ENCODE measurements at places on chromosomes 16 and 17.

- DNase-seq = peak; percentile 89
Measured at GRCh38 chr16:71426069-71426879, 15.6 kb downstream of the TLE7 start.

- DNase-seq = no peak
Measured at GRCh38 chr17:17780922-17781590, 55.7 kb downstream of the SREBF1 start.

- no peak for DNase-seq
Measured at GRCh38 chr17:42774066-42774745, 957 bp downstream of the VPS25 start.

- DNase-seq = no peak
Measured at GRCh38 chr16:12149971-12150370, 173.4 kb downstream of the SNX29 start.

- DNase-seq = no peak
Measured at GRCh38 chr17:12616161-12616560, 49.5 kb upstream of the MYOCD start.

DNA sequence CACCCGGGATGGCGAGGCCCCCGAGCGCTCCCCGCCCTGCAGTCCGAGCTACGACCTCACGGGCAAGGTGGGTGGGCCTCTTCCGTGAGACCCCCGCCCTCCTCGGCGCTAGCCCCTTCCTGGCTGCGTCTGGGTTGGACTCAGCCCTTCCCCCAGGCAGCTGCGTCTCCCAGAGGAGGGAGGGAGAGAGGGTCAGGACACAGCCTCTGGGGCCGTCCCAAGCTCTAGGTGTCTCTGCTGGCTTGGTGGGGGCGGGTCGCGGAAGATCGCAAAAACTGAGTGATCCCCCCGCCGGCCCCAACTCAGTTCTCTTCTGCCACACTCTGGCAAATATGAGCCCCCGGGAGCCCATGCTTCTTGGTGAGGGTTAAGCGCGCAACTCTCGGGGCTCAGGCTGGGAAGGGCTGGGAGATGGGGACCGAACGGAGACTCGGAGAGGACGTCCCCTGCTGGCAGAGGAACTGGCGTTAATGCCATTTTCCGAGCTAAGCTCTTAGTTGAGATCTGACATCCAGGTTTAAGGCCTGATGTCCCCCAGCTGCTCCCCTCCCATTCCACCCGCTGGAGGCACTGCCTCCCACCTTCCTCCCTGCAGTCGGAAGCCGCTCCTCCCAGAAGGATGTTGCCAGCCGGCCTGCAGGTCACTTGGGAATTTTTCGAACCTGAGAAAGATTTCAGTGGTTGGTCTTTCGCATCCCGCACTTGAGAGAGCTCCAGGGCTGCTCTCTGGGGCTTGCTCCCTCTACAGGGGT, 419 bp downstream of the RAB37 start:
- DNase-seq = peak; percentile 56

DNA sequence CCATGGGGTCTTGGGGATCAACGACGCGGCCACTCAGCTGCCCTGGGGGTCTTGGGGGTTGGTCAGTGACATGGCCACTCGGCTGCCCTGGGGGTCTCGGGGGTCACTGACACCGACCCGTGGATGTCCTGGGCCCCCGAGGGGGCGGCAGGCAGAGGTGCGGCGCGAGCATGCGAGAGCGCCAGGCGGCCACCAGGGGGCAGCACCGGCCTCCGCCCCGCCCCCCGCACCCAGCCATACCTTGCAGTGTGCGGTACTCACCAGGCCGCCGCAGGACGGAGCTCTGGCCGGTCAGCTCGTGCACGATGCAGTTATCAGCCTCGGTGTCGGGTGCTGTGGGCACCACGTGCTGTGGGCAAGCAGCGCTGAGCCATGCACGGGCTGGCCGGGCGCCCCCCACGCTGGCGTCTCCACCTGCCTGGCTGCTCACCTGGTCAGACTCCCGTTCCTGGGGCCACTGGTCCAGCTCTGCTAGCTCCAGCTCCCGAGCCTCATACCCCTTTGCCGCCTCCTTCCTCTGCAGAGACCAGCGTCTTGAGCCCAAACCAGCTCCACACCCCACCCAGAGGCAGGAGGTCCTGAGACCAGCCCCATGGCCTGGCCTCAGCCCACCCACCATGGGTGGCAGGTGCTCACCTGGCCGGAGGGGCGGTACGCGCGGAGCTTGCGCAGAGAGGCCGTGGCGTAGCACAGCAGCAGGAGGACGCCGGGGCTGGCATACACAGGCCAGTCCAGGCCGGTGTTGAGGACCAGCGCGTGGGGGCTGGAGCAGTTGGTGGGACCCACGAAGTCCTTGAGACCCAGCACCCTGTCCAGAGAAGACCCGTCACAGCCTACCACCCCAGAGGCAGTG, 31.2 kb downstream of the CTU2 start:
- DNase-seq = peak; percentile 85

DNA sequence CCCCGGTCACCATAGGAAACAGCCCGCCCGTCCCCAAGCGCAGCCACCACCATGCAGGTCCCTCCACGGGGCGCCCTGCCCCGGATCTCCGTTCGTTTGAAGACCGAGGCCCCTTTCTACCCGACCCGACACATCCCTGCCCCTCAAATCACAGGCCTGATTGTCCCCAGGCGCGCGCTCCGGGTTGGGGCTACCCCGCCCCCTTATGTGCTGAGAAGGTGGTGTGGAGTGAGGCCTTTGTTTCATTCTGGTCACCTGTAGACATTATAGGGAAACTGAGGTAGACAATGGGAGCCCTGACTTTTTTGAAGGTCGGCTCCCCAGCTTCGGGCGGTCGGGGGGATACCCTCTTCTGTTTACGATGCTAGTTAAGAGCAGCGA, 763 bp upstream of the ACTG1 start:
- peak; percentile 85 for DNase-seq

GRCh38 chr17:65527381-65527780, 34.1 kb downstream of the AXIN2 start:
- no peak for DNase-seq

DNA sequence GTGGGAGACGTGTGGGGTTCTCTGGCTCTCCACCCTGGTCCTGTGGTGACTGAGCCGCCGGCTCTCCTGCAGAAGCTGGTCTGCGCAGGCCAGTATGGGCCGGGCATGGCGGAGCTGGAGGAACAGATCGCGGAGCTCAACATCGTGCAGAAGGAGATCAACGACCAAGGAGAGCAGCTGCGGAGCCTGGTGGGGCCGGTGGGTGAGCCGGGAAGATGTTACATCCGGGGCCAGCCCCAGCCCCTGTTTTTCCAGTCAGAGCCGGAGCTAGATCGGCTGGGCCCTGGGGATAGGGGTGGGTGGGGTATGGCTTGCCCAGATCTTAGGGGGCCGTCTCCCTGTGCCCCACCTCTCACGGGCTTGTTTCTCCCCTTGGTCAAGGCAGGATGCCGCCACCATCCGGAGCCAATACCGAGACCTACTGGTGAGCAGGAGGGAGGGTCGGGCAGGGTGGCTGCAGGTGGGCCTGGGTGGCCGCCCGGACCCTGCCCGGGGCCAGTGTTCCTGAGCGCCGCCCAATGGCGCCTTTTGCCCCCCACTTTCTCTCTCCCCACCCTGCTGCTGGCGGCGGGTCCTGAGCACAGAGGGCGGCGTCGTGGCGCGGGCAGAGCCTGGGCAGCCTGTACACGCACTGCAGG, 5.0 kb downstream of the EVPLL start:
- DNase-seq = no peak

- DNase-seq = no peak
Measured at GRCh38 chr17:29740017-29740416, 117.3 kb upstream of the CORO6 start.

- DNase-seq = peak; percentile 24
Measured at GRCh38 chr16:88468275-88469129, 15.4 kb downstream of the ZFPM1 start.

GRCh38 chr17:30514895-30515596, 37.8 kb downstream of the GOSR1 start:
- DNase-seq = no peak

- DNase-seq = peak; percentile 77
Measured at GRCh38 chr17:3740611-3741073, 16.9 kb downstream of the HASPIN start.

DNA sequence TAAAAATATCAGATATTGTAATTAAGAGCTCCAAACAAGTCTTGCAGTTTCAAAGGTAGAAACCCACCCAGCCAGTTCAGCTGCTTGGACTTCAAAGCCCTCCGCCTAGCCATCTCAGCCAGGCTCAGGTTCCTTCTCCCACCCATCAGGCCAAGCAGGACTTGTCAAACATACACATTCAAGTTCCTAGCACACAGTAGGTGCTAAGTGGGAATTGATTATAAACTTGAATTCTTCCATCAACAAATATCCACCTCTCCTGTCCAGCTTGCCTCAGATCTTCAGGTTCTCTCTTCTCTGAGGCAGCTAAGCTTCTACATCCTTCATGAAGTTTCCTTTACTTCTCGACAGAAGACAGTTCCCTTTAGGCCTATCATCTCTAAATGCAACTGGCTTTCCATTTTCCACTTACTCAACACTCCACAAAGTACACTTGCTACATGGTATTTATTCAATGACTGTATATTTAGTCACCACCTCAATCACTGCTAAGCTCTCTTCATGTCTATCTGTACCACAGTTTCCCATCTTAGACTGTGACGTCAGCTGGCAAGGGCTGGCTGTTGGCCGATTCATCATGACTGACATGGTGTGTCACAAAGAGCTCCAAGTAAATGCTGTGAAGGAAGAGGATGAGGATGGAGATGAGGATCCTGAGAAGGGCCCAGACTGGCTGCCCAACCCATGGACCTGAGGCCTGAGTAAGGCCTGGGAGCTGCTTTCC, 13.3 kb upstream of the COG7 start:
- DNase-seq = no peak

- DNase-seq = peak; percentile 88
Measured at GRCh38 chr16:85990861-85991301, 91.9 kb downstream of the IRF8 start.

GRCh38 chr16:59173408-59173831, 439.3 kb upstream of the GOT2 start:
- no peak for DNase-seq

GRCh38 chr17:66488864-66489263, 186.5 kb downstream of the PRKCA start:
- DNase-seq = no peak

DNA sequence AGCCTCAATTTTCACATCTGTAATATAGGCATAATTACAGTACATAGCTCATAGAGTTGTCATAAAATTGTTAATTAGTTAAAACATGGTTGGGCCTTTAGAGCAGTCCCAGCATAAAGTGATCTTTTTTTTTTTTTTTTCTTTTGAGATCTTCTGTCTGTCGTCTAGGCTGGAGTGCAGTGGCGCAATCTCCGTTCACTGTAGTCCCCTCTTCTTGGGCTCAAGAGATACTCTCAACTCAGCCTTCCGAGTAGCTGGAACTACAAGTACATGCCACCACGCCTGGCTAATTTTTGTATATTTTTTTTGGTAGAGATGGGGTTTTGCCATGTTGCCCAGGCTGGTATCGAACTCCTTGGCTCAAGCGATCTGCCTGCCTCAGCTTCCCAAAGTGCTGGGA, 31.0 kb downstream of the RND2 start:
- DNase-seq = no peak

- DNase-seq = no peak
Measured at GRCh38 chr16:52597772-52598483, 51.0 kb upstream of the TOX3 start.

- DNase-seq = peak; percentile 84
Measured at GRCh38 chr17:29615492-29616299, 7.0 kb downstream of the CORO6 start.

DNA sequence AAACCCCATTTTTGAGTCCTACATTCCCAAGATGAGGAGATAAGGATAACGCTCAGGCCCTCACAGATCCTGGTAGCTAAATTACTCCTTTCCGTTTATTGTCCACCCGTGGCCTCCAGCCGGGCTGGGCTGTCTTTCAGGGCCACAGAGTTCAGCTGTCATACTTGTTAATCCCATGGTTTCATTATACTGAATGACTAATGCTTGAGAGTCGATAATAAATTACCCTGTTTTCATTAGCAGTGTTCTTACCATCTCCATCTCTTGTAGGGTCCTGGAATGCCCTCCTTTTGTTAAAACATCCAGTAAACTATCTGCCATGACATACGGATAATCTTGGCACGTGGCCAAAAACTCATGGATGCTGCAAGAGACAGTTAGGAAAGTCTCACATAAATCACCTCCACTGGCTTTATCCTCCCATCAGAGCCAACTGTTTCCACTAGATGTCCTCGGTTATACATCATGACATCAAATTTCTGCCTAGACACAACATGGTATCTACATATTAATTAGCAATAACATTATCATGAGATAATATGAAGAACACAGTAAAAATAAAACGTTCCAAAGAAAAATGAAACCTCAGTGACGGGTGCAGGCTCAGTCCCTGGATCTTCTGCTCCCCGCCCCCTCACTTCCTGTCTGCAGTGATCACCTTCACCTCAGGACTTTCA, 45.3 kb downstream of the BRD7 start:
- no peak for DNase-seq

- DNase-seq = no peak
Measured at GRCh38 chr16:19677402-19677801, 40.6 kb downstream of the KNOP1 start.

DNA sequence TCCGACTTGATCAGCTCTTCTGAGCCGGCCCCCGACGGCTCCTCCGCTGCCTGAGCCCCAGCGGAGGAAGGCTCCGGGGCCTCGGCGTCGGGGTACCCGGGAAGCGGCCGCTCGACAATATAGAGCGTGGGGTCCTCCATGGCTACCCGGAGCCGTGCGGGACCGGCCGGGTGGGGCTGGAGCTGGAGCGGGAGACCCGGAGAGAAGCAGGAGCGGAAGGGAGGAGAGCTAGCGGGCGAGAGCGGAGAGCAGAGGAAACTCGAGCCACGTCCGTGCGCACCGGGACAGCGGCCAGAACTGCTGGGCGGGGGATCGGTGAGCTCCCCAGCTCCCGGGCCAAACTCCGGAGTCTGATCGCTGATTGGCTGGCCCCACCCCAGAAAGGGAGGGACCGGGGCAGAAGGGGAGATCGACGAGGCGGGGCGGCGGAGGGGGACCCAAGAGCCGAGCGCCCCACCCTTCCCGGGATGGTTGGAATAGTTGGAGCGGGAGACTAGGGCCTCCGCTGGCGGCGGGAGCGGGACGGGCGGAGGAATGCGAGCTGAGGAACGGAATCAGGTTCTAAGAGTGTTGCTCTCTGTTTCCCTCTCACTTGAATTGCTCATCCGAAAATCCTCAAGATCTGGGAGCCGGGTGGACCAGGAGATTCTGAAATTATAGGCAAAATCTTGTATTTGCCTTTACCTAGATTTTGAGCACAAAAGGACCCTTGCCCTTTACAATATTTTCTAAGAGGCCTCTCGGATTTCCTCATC, at the start of gene CAVIN1:
CAVIN1 (minus strand) TSS at position 299 of the 755 bp plus-strand sequence; CDS start at position 140, 159 bp downstream.
- DNase-seq = no peak

GRCh38 chr17:27950995-27951394, 57.8 kb upstream of the LYRM9 start:
- DNase-seq = no peak

- peak; percentile 67 for DNase-seq
Measured at GRCh38 chr16:12095275-12096156, 119.0 kb downstream of the SNX29 start.
